ENCODE measurements at places on chromosomes 1 and 21. TPM values are rescaled to one million over a fixed set of nuclear protein-coding genes. Genes with fewer than 3 reads are reported as not detected.

GRCh38 chr1:76871355-76871974 is 4.2 kb downstream of the ST6GALNAC5 start:
- no peak for DNase-seq

DNA sequence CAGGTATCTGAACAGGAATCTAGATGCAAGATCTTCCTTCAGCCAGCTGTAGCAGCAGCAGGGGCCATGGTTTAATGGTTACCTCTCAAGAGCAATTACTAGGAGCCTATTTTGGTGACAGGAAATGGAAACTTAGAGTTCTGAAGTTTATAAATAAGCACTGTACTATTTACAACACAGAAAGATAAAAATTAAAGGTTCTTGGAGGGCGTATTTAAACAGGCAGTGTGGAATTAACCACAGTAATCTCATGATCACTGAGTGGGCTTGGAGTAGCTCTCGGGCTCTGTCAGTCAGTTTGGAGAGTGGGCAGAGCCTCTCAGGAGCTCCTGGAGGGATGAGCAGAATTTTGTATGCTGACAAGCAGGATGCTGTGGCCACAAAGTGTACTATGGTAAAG is 10.2 kb upstream of the FCRL5 start:
- no peak for DNase-seq

DNA sequence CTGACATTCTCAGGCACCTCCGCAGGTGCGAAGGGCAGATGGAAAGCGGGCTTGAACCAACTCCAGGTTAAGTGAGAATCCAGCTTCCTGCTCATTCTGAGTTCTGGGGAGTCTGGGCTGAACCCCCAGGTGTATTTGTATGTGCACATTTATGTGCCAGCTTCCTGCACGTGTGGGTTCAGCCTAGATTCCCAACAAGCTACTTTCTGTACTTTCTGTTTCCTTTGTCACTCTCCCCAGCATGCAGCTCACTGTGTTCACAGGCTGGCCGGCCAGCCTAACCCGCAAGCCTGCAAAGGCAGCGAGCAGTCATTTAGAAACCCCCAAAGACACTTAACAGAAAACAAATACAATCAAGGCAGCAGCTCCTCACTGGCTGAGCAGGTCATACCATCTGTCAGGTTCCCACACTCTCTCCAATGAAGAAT is 1.3 kb upstream of the IL19 start:
- no peak for DNase-seq

GRCh38 chr1:230090194-230090711 is 23.2 kb downstream of the GALNT2 start:
- DNase-seq: no peak

- DNase-seq: no peak
Observed at GRCh38 chr1:204709021-204709420, 23.5 kb upstream of the LRRN2 start.

DNA sequence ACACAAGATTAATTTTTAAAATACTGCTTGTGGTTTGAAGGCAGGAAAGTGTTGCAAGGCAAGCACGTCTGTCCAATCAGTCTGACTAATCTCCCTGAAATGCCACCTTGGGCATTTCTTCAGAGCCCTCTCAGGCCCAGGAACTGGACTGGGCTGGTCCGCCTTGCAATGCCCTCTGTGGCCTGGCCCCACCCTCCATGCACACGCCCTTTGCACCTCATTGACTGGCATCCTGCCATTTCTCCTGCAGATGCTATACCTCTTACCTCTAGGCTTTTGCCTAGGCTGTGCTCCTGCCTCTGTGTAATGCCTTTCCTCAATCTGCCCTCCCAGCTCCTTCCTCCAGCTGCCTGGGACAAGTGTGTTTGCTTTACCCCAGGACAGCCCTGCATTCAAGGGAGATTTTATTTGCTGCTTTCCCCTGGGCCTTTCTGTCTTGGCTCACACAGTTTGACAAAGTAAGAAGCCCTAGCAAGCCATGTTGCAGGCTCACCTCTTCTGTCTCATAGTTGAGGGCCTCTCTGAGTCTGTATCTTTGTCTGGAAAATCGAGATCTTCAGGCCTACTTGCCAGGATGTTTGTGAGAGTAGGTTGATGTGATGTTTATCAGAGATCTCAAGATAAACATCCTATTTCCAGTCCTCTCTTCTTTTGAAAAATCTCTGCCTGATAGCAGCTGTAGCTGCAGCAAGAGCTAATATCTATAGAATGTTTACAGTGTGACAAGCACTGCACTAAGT is 149.2 kb upstream of the JUN start:
- DNase-seq: no peak

DNA sequence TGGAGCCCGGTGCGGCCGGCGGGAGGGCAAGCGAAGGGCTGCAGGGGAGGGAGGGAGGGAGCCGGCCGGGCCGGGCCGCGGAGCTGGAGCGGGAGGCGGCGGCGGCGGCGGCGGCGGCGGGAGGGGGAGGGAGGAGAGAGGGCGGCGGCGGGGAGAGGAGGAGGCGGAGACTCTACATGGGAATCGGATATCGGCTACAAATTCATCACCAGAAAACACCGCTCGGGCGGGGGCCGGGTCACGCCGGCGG is at the start of gene AKT3:
TSS of gene AKT3 (minus strand) at position 42 of the 250 bp plus-strand sequence. CDS start 7,073 bp downstream, outside the sequence.
- DNase-seq: peak; percentile 84

DNA sequence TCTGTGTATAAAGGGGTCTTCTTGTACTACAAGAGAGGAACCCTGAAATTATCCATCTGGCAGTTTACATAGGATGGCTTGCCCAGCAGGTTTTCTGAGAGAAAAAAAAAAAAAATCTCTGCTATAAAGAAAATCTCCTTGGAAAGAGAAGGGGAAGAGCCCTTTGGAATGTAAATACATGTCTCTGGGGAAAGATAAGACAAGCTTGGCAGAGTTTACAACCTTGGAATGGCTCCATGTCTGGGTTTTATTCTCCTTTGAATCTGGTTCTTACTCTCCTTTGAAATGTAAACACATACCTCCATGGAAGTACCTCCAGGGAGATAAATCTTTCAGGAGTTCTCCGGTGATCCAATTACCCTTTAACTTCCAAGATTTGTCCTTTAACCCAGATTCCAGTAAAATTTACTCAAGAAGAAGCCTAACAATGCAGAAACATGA is 45.1 kb upstream of the DNAH14 start:
- peak; percentile 2 for DNase-seq

DNA sequence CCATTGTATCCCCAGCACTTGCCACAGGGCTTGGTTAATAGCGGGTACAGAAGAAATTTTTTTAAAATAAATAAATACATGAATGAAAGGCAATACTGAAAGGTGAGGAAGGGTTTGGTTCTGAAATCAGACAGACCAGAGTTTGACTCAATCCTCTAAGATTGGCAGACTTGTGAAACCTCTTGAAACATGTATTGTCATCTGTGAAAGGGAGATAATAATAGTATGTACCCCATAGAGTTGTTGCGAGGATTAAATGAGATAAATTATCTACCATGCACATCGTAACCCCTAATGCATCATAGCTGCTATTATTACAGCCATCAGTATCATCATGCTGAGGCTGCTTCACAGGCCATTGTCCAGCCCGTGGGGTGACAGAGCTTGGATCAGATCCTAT is 41.4 kb downstream of the S1PR1 start:
- no peak for DNase-seq

DNA sequence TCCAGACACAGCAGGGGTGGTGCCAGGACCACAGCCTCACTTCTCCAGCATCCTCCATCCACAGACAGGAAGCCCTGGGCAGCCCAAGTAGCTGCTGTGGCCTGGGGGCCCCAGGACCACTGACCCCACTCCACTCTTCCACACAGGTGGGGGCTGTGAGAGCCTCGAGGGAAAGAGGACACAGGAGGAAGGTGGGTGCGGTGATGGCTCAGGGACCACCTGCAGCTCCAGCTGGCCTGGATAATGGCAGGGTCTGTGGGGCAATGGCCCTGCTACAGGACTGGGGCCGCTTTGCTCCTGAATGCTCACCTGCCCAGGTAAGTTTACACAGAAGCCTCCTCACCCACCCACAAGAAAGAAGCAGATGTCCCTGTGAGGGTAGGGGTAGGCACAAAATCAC is 18.3 kb upstream of the PRSS38 start:
- DNase-seq: no peak

Gene HAPLN2
- 0.98 TPM for polyA plus RNA-seq

Gene TNNT2
- polyA plus RNA-seq: 976 TPM

Gene SV2A
- polyA plus RNA-seq: 3.0 TPM

Measured in muscle of back (tissue), 13 donors.